Fibroblast of lung (primary cell): ENCODE measurements at places on chromosomes 6 and 20. TPM values are rescaled to one million over a fixed set of nuclear protein-coding genes. Genes with fewer than 3 reads are reported as not detected.

- no peak for DNase-seq
Measured at GRCh38 chr6:24619661-24620060, 26.3 kb downstream of the KIAA0319 start.

- DNase-seq, result no peak
Measured at GRCh38 chr6:35553315-35553714, 40.6 kb upstream of the TULP1 start.

DNA sequence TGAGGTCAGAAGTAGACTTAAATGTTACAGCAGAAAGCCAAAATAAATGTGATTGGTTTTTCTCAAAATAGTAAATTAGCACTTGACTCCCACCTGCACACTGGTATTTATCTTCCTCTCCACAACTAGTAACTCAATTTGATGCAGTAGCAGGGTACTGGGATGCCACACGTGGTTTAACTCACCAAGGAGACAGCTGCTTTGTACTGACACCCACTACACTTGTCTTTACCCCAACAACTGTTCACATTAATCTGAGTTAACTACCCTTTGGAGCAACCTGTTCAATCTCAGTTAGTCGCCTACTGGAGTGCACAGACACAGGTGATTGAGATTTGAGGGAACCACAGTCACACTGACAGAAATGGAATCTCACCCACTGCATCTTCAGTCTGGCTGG, 242.1 kb downstream of the PRKN start:
- DNase-seq, result no peak

- no peak for DNase-seq
Measured at GRCh38 chr20:61801857-61802442, 263.7 kb downstream of the TAF4 start.

DNA sequence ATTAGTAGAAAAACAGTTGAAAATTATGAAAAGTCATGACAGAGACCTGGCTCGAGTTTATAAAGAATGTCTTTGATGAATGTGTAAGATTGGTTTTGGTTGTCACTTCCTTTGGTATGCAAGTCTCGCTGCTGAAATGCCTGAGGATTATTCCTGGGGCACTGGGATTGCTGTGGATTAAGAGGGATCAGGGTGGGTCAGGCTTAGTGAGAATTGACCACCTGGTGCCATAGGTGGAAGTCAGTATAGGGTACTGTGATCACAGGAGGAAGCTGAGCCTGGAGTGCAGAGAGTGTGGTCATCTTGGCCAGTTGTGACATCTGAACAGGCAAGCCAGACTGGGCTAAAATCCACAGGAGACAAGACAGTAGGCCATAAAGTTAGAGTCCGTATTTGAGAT, 34.9 kb downstream of the CEP43 start:
- DNase-seq, result no peak

- DNase-seq, result peak; percentile 74
Measured at GRCh38 chr20:36181934-36182603, 27.5 kb downstream of the EPB41L1 start.

DNA sequence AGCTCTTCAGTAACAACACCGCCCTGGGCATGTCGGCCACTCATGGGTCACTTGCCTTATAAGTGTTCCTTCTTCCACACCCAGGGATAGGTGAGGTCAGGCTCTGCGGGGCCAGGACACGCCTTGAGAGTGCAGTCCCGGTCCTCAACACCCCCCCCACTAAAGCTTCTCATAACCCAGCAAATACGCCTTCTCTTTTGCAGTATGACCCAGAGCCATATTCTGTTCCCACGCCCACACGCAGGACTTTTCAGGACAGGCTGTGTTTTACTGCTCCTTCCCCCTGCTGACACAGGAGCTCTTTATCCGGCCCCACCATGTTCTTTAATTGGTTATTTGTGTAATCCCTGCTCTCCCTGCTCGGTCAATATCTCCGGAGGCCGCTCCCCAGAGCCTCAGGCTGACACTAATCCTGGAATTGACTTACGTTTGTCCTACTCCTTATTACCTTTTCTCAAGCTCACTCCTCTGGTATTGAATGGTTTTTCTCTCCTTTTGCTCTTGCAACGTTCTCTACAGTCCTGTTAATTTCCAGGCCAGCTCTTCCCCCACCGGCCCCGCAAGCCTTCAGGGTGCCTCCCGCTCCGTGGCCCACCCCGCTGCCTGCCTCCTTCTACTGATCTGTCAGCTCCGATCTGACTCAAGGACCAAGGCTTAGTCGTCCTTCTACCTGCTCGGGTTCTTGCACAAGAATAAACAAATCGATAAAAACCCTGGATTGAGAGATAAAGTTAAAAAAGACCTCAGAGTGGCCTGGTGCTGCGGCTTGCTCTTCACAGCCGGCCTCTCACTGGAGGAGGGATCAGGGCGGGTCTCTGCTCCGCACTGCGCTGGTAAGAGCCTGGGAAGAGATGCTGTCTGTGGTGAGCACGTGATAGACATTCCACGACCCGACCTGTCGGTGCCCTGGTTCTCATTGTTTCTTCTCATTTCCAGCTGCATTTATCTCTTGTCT, 357.5 kb downstream of the ZFAND3 start:
- no peak for DNase-seq

DNA sequence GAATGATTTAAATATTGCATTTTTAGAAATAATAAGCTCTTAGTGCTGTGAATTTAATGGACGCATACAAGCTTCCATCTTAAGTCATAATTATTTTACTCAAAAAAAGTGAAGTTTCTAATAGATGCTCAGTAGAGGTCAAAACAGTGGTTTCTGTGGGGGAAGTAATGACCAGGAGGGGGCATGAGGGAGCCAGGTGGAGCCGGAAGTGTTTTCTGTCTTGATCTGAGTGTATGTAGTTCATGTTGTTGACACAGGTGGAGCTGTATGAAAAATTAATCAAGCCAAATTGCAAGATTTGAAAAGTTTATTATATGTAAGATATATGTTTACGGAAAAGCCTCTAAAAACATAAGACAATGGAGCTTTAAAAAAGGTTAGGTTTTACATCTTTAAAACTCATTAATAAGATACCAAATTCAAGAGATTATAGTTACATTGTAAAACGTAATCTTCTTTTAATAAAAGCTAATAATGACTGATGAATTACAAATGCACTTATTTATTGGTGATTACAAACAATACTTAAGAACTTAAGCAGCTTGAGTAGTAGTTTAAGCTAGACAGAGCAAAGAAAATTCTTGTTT, 68.0 kb downstream of the PLAGL1 start:
- peak; percentile 53 for DNase-seq

DNA sequence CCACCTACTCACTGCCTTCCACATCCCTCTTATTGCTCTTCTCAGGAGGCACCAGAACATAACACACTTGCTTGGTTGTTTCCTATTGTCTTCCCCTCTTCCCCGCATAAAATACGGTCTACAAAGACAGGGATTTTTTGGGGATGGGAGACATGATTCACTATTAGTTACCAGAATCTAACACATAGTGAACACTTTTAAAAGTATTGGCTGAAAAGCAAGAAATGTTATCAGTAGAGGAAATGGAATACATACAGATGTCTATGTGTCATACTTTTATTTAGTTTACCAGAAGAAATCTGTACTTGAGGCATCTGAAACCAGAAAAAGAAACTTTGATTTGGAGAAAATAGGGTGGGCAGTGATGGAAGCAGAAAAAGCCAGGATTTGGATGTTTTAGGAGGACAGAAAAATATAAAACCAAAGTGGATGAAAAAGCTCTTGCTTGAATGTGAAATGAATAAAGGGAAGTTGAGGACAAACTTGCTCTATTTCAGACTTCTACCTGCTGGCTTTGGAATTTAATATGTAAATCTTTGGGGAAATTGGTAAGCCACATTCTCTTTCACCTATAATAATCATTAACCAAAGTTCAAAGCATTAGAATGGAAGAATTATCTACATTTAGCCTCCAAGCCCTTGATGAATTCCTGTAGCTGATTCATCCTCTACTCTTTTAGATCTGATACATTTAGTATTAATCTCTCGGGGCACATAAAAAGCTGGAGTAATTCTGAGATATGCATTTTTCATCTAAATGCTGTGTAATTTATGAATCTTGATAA, 82.6 kb downstream of the DOK5 start:
- peak; percentile 73 for DNase-seq

GRCh38 chr6:139080255-139080920, 51.8 kb downstream of the ABRACL start:
- peak; percentile 65 for DNase-seq

Gene C20orf144
- under 0.01 and 0.17 TPM in 2 replicates for total RNA-seq

Gene RSPO3
- total RNA-seq, result 12.4 and 15.4 TPM in 2 replicates

Gene GGTLC1
- not detected in 2 replicates for total RNA-seq

Gene BPIFB1
- total RNA-seq, result not detected in 2 replicates

Gene RRAGD
- total RNA-seq, result 1.8 TPM in 2 replicates
